Eye (tissue), 1 donor: ENCODE measurements at places on chromosomes 7 and 10.

GRCh38 chr7:37342688-37343471 lies 105.8 kb downstream of the ELMO1 start:
- DNase-seq = no peak

- DNase-seq = no peak
These were observed 2.0 kb downstream of the MNX1 start for GRCh38 chr7:157008206-157009169.

GRCh38 chr10:12768156-12769100 lies 233.1 kb downstream of the CCDC3 start:
- peak; percentile 44 for DNase-seq

GRCh38 chr10:46542567-46543465 lies 13.6 kb downstream of the GPRIN2 start:
- no peak for DNase-seq

DNA sequence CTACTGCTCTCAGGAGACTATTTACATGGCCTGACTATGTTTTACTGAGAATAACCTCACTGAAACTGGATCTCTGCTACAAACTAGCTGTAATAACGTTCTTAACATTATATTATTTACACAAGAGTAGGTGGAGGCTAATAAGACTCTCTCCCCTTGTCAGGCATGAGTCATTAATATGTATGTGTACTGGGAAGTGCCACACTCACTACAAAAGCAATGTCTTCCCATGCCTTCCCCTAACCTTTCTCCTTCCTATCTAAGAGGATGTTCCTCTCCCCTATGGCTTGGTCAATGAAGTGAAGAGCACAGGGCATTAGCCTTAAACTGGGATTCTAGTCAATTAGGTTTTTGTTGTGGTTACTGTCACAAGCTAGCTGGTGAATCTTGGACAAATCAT lies 147.9 kb downstream of the DGKB start:
- DNase-seq = no peak

GRCh38 chr7:44408596-44408995 lies 81.9 kb downstream of the NUDCD3 start:
- no peak for DNase-seq

DNA sequence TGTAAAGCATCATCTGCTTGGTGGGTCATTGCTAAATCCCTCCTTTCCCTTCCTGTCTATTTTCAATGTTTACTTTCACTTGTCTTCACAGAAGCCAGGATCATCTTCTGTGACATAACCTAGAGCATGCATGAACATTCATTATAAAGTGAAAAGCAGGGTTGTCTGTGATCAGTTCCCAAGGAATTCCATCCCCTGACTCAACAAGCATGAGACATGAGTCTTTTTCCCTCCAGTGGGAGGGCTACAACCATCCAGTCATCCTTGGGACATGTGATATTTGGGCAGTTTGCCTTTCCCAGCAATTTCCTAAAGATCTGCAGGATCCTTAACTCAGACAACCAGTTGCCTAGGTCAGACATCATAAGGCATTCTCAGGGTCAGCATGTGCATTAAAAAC lies 166.3 kb upstream of the TMEM196 start:
- no peak for DNase-seq

- DNase-seq = no peak
These were observed 551.2 kb upstream of the ANKRD30A start for GRCh38 chr10:36574207-36574606.

DNA sequence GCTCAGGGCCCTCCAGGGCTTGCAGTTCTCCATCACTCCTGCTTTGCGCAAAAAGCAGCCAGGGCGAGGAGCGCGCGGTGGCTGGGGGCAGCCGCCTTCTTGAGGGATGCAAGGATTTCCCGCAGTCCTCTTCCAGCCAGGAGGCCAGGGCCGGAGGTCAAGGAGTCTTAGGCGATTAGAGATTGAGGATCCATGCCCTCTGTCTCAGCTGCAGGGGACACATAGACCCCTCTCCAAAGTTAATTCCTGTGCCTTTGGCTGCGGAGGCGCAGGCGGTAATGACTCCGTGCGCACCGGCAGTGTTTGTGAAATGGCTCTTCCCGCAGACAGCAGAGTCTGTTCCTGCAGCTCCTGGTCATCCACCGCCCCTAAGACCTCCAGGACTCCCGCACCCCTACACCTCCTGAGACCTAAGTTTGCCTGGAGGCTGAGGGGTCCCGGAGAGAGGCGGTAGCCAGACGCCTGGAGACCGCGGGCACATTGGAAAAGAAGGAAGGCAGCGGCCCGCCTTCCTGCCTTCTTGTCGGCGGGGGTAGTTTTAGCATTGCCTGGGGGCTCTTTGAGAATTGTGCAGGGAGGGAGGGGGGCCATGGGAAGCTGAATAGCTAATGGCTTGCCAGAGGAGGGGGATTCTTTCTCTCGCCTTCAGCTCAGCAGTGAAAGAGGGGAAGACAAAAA lies 3.3 kb upstream of the NEUROG3 start:
- DNase-seq = peak; percentile 7

GRCh38 chr10:76176166-76176550 lies 744.7 kb downstream of the LRMDA start:
- DNase-seq = no peak

DNA sequence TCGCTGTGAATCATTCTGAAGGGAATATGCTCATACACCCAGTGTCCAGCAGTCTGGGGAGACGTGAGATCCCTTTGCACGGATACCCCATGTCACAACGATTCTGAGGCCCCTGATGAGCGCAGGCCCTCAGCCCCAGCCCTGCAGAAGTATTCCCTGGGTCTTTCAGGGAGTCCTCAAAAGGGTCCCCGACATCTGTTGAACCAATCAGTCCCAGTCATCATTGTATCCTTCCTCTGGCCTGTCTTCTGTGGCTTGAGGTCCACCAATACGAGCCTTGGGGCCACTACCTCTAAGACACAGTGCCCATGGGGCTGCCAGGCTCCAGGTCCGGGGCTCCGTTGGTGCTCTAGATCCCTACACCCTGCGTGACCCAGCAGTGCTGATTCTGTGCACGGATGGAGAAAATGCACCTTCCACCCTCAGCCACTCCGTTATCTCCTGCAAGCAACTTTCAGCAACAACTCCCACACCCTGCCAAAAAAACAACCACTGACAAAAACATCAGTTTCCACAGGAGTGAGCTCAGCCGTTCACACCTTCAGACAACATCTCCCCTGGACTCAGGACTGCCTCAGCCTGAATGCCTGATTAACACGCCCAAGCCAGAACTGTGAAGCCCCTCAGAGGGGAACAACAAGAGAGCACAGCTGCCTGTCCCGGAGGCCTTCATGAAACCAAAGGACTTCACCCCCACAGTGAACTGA lies 46.9 kb upstream of the KDM7A start:
- no peak for DNase-seq

GRCh38 chr10:19290770-19291169 lies 242.2 kb downstream of the MALRD1 start:
- DNase-seq = no peak

GRCh38 chr7:98399890-98400541 lies 874 bp downstream of the BAIAP2L1 start:
- DNase-seq = peak; percentile 64

- DNase-seq = no peak
These were observed 125.1 kb upstream of the PPIF start for GRCh38 chr10:79222186-79222585.

DNA sequence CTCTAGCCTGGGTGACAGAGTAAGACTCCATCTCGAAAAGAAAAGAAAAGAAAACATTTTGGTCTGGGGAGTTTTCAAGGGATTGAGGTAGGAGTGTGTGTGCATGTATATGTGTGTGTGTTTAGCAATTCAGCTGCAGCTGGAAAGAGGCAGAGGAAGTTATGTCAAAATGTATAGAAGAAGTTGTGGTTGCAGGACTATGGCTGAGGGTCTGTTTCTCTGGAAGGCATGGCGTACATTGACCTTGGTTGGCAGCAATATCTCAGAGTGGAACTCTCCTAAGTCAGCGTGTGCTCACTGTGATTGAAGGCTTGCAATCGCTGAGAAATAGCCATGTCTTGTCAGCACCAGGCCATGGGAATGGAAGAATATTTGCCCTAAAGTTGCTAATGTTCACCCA lies 28.6 kb upstream of the RHBDD2 start:
- no peak for DNase-seq

GRCh38 chr7:144641389-144642044 lies 194.3 kb downstream of the TPK1 start:
- DNase-seq = no peak

- DNase-seq = no peak
These were observed 152.7 kb upstream of the GLI3 start for GRCh38 chr7:42389697-42390096.

- peak; percentile 54 for DNase-seq
These were observed 11.8 kb upstream of the PDCD4 start for GRCh38 chr10:110859973-110860376.

GRCh38 chr7:73903321-73904218 lies 42.6 kb downstream of the TMEM270 start:
- no peak for DNase-seq

GRCh38 chr7:13979671-13980435 lies 9.6 kb downstream of the ETV1 start:
- peak; percentile 59 for DNase-seq

DNA sequence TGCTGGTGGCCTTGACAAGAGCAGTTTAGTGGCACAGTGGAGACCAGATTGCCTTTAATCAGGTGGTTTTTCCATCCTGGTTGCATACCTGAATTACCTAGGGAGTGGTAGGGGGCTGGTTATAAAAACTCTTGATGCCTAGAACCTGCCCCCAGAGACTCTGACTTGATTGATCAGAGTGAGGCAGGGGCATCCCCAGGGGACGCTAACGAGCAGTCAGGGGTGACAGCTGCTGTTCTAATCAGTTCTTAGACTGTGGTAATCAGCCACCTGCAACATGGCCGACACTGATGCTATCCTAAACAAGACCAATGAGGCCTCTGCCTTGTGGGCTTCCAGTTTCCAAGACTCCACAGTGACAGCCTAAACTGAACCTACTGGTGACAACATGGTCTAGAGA lies 2.0 kb upstream of the OPALIN start:
- no peak for DNase-seq
